GM13977 (cell line): ENCODE measurements at places on chromosomes 3 and 15.

GRCh38 chr15:72340366-72340765 is 20.4 kb upstream of the CELF6 start:
- DNase-seq: no peak

DNA sequence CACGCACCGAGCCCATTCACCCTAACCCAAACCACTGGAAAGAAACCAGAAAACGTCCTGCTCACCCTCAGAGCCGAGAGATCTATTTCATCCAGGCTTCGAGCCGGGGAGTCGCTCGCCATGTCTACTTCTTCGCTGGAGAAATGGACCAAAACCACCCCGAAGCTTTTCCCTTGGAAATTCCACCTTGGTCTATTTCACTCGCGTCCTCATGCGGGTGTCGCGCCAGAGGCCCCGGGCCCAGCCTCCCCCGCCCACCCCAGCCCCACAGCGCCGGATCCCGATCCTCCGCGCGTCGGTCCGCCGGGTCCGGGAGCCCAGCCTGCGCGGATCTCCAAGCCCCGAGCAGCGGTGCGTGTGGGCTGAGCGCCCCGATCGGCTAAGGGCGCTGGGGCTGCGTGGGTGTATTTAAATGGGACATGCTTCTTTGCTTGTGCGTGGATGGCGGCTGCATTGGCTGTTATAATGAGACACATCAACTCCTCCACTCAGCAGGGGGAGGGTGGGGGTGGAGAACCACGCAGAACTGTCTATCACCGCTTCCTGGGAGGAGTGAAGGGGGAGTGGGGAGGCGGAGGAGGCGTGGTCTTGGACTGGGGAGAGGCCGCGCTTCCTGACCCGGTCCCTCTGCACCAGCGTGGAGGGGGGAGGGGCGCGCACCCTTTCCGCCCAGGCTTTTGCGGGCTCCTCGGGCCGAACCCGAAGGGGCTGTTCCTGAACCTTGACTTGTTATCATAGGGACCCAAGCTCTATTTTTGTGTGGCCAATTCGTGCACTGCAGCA is at the start of gene TNIK:
Gene TNIK, minus strand, starts transcription at position 464 of the 783 bp plus-strand sequence. Its CDS starts 342 bp downstream, at position 122.
- peak; percentile 90 for DNase-seq

DNA sequence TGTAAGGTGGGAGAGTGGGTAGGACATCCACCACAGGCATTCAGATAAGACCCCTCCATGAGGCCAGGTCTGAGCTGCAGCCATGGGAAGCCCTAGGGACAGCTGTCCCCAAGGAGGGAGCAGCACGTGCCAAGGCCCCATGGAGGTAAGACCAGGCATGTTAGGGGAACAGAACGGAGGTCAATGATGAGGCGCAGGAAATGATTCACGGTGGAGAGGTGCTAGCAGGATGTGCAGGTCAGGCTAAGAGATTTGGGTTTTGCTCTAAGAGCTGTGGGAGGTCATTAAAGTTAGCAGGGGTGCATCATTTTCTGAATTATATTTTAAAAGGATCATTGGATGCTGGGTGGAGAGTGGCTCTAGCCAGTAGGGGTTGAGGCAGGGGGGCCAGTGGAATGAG is 66.4 kb upstream of the SNRPA1 start:
- no peak for DNase-seq

GRCh38 chr15:25092661-25093060 is 137.9 kb downstream of the SNRPN start:
- no peak for DNase-seq

- DNase-seq: no peak
Observed at GRCh38 chr3:39325236-39325635, 4.3 kb upstream of the CCR8 start.

GRCh38 chr3:79297245-79297960 is 470.4 kb downstream of the ROBO1 start:
- DNase-seq: no peak

- peak; percentile 81 for DNase-seq
Observed at GRCh38 chr15:78108300-78109084, 16.1 kb downstream of the SH2D7 start.

DNA sequence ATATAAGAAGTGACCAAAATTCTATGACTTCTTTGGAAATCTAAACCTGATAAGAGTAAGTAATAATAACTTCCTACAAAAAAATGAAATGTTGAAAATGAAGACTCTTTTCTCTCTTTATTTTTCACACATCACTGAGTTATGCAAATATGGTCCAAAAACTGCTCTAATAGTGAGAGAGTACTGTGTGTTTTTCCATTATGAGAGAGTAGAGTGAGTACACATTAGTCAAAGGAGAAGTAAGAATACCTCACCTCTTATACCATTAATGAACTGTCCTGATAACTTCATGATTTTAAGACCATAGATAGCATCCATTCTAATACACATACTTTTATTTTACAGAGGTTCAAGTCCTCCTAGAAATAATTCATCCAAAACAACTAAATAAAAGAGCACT is 1310.2 kb downstream of the SI start:
- DNase-seq: peak; percentile 9

DNA sequence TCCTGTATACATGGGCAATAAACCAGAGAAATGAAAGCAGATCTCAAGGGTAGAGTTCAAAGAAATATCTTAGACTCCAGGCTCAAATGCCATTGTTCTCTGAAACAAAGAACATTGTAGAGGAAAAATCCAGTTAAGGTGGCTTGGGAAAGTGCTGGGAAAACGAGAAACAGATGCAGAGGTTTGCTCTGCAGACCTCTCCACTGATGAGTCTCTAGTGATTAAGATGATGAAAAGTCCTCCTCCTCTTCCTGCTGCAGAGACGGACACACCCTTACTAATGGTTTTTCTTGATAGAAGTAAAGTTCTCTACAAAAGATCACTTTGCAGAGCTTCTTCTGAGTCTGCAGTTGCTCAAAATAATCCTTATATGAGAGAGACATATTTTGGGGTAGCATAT is 264.7 kb downstream of the GABRG3 start:
- DNase-seq: no peak

DNA sequence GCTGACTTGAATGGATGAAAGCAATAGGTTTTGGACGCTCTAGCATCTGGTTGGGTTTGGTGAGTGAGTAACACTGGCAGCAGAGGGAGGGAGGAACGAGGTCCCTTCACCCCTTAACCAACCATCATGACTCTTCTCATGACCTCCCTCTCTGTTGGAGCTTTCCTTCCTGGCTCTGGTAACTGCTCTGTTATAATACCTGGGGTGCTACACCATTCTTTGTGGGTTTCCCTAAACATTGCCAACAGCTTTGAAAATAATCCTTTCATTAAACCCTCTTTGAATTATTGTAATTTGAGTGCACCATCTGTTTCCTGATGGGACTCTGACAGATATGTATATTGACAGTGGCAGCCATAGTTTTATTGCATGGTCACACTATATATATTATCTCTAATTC is 146.2 kb upstream of the PTPRG start:
- DNase-seq: no peak

DNA sequence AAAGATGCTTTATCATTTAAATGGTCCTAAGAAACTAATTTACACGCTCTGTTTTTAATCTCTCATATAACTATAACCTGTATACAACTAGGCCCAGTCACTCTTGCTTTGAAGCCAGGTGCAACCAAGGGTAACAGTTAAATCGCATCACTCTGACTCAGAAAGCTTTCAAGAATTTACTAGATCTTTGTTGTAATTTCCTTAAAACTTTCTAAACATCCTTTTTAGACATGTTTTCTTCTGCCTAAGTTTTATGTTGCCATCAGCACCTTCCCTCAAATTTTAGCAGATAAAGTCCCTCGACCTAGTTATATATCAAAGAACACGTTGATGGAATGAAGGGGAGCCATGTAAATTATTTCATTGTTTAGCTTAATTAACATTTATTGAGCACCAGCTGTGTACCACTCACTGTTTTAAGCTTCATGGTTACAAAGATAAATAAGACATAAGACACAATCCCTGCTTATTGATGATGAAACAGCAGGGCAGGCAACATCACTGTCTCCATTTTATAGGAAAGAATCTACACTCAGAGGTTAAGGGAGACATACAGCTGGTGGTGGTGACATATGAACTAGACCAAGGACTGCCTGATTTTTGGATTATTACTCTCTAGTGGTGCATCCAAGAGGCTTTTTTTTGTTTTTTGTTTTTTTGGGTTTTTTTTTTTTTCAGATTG is 101.0 kb downstream of the CD200R1L start:
- no peak for DNase-seq

DNA sequence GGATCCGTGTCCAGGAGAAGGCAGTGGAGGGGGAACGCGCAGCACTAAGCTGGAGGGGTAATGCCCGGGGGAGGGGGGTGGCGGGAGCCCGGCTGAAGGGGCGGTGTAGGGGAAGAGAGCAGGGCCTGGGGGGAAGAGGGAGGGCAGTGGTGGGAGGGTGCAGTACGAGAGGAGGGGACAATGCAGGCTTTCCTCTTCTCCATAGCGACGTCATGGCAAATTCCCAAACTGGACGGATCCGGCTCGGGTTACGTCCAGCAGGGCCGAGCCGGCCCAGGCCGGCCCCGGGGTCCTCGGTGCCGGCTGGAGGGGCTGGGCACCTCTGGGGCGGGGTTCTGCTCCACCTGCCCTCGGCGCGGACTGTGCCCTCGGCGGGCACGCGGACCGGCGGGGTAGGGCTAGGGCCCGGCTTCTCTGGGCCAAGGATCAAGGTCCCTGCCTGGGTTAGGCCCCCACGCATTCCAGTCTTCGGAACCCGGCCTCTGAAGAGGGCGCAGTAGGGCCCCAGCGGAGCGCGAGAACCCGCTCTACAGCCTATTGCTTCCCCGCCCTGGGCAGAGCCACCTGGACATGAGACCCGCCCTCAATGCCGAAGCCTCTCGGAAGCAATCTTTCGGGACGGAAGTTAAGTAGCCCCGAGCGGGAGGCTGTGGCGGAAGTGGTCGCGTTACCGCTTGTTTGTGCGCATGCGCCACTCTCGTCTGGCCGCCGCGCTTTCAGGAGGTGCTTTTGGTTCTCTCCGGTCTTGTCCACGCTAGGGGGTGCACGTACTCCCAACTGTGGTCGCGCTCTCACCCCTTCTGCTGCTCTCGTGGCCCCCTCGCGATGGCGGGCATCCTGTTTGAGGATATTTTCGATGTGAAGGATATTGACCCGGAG is 1.4 kb downstream of the POLR2H start:
- DNase-seq: peak; percentile 98

DNA sequence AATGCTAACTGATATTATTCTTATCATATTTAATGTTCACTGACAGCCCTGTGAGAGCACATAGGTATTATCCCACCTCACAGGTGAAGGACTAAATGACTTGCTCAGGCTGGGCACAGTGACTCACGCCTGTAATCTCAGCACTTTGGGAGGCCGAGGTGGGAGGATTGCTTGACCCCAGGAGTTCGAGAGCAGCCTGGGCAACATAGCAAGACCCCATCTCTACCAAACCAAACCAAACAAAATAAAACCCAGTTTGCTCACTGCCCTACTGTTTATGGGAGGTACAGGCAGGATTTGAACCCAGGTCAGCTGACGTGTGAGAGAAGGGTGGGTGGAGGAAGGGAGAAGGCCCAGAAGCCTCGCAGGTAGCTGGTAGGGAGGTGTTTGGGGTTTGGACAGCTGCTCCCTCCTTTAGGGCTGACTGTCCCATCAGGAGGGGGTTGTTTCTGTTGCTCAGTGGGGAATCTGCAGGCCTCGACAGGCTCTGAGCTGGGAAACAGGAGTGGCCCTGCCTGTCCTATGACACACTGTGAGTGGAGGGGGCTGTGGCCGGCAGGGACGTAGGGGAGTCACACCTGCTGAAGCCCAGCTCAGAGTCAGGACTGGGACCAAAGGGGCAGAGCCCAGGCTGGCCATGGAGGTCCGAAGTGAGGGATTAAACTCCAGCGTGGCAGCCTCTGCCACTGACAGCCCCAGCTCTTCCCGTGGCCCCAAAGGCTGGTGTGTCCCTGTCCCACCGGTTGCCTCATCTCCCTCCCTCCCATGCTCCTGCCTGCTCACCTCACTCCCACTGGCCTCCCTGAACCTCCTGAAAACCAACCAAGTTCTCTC is 25.3 kb downstream of the BHLHE40 start:
- no peak for DNase-seq

DNA sequence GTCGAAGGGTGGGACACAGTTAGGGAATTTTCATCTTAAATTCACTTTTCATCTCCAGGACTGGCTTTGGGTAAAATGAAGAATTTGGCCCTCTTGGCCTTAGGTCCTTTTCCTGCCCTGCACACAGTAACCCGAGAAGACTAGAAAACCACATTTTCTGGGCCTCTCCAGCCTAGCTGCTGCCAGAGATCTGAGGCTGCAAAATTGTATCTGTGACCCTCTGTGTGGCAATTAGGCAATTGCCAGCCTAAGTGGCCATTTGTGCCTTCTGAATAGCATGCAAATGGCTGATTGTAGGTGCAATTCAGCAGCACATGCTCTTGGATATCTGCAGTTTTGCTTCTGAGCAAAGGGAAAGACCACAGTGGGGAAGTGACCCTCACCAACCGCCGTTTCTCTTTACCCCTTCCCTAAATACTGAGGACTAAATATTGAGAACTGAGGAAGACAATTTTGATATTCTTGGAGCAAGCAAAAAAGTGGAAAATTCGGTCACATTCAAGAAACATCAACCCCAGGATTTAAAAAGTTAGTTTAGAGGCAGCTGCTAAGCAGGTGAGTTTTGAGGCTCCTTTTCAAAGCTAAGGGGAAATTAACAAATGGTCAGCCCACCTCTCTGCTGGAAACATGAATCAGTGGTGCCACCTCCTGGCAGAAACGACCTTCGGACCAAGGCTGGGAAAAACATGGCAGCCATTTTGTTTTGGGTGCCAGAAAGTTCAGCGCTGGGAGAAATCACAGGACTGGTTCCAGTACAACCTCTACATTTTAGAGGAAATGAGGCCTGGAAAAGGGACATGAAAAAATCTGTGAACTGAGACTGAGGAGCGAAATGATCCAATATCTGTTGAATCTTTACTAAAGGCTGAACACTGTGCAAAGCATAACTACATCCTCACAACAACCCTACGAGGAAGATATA is 56.6 kb upstream of the PRTG start:
- peak; percentile 74 for DNase-seq

DNA sequence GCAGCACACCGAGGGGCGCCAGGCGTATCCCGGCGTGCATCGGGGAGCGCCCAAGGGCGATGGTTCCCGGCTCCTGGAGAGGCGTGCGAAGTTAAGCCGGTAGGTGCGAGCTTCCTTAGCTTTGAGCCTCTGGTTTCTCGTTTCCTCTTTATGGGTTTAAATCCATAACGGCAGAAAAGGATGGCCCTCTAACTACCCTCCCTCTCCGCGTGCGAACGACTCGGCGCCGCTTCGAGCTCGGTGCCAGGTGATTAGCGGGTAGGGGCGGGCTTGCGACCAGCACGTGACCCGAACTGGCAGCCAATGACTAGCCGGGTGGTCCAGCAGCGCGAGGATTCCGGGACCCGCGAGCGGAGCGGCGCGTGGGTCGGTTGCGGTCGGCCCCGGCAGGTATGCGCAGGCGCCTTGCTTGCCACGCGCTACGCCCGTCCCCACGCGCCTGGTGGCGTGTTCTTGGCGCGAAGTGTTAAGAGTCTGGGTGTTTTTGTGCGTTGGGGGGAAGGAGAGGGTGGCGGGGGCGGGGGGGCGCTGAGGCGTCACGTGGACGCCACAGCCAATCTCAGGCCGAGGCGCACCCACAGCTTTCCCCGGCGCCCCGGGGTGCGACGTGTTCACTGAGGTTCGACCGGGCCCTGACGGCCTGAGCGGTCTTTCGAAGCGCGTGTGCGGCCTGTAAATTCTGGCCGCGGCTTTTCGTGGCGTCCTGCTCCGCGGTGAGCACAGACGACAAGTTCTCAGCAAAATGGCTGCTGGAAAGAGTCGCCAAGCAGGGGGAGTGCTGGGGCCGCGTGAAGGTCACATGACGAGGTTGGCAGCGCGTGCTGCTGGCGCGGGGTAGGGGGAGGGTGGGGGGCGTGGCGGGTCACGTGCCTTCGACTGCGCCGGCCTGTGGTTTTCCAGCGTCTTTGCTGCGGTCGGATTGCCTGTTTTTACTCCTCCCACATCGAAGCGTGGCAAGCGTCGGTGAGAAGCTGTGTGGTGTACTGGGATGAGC is 38.7 kb upstream of the MGA start:
- DNase-seq: peak; percentile 88

- no peak for DNase-seq
Observed at GRCh38 chr3:51968883-51969678, 1.8 kb upstream of the PCBP4 start.
